ENCODE measurements at places on chromosomes 4 and X.

DNA sequence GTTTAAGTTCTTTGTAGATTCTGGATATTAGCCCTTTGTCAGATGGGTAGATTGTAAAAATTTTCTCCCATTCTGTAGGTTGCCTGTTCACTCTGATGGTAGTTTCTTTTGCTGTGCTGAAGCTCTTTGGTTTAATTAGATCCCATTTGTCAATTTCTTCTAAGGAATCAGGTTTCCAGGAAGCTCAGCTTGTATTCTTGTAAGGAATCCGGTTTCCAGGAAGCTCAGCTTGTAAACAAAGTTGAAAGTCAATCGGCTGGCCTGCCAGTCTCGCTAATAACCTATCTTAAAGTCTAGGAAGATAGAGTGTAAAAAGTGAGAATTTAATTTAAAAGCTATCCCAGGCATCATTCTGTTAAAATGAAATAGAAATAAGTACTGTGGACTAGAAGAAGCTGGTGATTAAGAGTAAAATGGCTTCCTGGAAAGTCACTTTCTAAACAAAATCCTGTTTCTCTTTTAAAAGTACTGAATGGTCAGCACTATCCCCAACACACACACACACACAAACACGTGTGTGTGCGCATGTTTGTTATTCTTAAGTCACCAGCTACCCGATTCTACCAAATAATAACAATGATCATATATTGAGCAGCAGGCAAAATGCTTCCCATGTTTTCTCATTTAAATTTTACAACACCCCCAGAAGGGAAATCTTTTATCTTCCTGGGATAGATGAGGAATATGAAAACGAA is 171.7 kb downstream of the PAPSS1 start:
- no peak for ATAC-seq

- ATAC-seq = no peak
Measured at GRCh38 chr4:121030711-121031110, 41.6 kb downstream of the NDNF start.

GRCh38 chr4:145934434-145935047 is 4.1 kb downstream of the ZNF827 start:
- ATAC-seq = no peak

DNA sequence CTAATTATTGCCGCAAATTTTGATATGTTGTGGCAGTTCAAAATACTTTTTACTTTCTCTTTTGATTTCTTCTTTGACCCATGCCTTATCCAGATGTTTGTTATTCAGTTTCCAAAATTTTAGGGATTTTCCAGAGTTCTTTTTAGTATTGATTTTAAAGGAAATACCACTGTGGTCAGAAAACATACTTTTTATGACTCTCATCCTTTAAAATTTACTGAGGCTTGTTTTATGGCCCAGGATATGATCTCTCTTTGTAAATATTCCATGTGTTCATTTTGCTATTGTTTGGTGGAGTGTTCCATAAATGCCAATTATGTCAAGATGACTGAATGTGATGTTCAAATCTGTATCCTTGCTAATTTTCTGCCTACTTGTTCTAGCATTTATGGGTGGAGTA is 272.3 kb upstream of the DIPK2B start:
- no peak for ATAC-seq

DNA sequence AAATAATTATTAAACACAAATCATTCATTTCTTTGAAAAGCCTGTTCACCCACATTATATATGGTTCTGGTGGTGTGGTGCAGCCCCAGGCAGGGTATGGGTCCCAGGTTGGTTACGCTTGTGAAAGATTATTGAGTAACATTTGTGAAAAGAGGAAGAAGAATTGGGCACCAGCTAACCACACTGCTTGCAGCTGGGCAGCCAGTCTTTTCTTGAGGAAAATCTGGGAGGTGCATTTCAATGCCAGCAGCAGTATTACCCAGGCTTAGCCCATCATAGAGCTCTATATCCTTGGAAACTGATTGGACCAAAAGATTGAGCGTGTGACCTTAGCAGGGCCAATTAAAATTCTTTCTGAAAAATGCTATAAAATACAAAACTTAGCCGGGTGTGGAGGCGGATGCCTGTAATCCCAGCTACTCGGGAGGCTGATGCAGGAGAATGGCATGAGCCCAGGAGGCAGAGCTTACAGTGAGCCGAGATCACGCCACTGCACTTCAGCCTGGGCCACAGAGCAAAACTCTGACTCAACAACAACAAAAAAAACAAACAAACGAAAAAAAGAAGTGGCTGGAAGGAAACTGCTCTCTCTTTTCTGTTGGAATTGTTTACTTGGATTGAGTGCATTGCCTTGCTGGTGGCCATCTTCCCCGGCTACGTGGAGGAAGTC is 9.7 kb upstream of the PLAC8 start:
- no peak for ATAC-seq

GRCh38 chr4:136962868-136963267 is 569.4 kb downstream of the PCDH18 start:
- no peak for ATAC-seq

GRCh38 chr4:7759216-7759615 is 180.4 kb downstream of the AFAP1 start:
- ATAC-seq = peak; percentile 92

- no peak for ATAC-seq
Measured at GRCh38 chrX:39975101-39975925, 122.4 kb downstream of the BCOR start.

GRCh38 chr4:177087060-177087459 is 222.6 kb upstream of the NEIL3 start:
- no peak for ATAC-seq

- no peak for ATAC-seq
Measured at GRCh38 chrX:20116577-20117240, at the start of gene MAP7D2. Gene MAP7D2 (minus strand): TSS chrX:20116907. CDS start chrX:20116879, 28 bp downstream.

- no peak for ATAC-seq
Measured at GRCh38 chr4:186557061-186557460, 1.7 kb upstream of the MTNR1A start.

GRCh38 chr4:52864793-52865192 is 2.7 kb downstream of the RASL11B start:
- ATAC-seq = no peak

GRCh38 chr4:188127214-188127874 is 11.9 kb upstream of the TRIML1 start:
- peak; percentile 48 for ATAC-seq

- ATAC-seq = no peak
Measured at GRCh38 chr4:11042760-11043159, 358.2 kb upstream of the CLNK start.

- no peak for ATAC-seq
Measured at GRCh38 chr4:14564281-14564680, 438.0 kb upstream of the CPEB2 start.

DNA sequence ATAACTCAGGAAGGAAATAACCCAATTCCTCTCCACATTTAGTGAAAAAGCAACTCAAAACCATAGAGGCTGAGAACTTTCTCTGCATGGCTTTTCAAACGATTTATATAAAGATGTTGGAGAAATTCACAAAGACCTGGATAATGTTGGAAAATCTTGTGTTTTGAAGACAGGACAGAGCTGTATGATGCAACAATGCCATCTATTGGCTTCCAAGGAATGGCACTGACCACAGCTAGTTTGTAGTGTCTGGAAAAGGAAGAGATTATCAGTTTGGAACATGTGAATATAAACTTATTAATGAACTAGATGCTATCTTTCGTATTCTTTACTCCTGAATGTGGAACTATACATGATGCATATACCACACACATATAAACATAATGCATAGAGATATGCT is 503.6 kb downstream of the IL1RAPL1 start:
- ATAC-seq = no peak

- no peak for ATAC-seq
Measured at GRCh38 chrX:71994601-71995000, 84.0 kb downstream of the NHSL2 start.

- no peak for ATAC-seq
Measured at GRCh38 chrX:47502316-47503125, 19.5 kb upstream of the ZNF41 start.

GRCh38 chrX:133307094-133307493 is 88.9 kb upstream of the TFDP3 start:
- no peak for ATAC-seq

- ATAC-seq = no peak
Measured at GRCh38 chrX:119654112-119654531, 38.8 kb downstream of the SEPTIN6 start.

- no peak for ATAC-seq
Measured at GRCh38 chr4:109890076-109890475, 22.6 kb upstream of the EGF start.

- ATAC-seq = no peak
Measured at GRCh38 chrX:150544222-150544787, 24.1 kb upstream of the MTM1 start.

DNA sequence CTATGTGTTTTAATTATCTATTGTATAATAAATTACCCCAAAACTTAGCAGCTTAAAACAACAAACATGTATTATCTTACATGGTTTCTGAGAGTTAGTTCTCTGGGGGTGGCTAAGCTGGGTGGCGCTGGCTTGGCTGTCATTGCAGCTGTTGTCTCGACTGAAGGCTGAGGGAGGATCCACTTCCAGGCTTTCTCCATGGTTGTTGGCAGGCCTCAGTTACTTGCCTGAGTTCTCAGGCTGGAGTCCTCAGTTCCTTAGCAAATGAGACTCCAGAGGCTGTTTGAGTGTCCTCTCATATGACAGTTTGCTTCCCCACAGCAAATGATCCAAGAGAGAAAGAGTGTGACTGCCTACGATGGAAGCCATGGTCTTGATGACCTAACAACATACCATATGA is 23.5 kb upstream of the GALNT7 start:
- ATAC-seq = no peak

DNA sequence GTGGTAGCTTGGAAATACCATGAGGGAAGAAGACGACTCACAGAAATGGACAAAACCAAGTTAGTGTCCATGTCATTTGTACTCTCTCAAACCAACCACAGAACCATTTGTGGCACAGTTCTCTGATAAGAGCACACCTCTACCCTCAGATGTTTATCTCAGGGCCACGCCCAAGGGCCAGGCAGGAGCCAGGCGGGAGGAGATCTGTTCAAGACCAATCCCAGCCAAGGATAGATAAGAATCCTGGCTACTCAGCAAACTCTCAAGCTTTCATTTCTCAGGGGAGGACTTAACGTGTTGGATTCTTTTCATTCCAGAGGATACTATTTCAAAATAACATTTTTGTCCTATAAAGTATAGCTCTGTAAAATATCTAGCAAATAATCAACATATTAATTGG is 95.0 kb downstream of the NYX start:
- no peak for ATAC-seq

- ATAC-seq = no peak
Measured at GRCh38 chrX:22889819-22890218, 109.9 kb upstream of the DDX53 start.

GRCh38 chr4:139950568-139950967 is 203.4 kb downstream of the MAML3 start:
- peak; percentile 89 for ATAC-seq

DNA sequence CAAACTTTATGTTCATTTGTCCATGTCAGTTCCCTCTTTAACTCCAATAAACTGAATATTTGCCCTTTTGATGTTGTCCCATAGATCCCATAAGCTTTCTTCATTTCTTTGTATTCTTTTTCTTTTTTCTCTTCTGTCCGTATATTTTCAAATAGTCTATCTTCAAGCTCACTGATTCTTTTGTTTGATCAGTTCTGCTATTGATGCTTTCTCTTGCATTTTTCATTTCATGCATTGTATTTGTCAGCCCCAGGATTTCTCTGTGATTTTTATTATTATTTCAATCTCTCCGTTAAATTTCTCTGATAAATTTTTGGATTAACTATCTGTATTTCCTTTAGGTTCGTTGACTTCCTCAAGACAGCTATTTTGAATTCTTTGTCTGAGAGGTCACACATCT is 272.9 kb upstream of the GALNT7 start:
- no peak for ATAC-seq

GRCh38 chr4:21452931-21453330 is 495.6 kb downstream of the KCNIP4 start:
- ATAC-seq = no peak

- no peak for ATAC-seq
Measured at GRCh38 chrX:131621650-131622049, 77.8 kb downstream of the OR13H1 start.

GRCh38 chrX:100895365-100896075 is 21.4 kb upstream of the NOX1 start:
- ATAC-seq = peak; percentile 73

GRCh38 chrX:152902502-152902820 is 4.6 kb downstream of the ZNF185 start:
- no peak for ATAC-seq

DNA sequence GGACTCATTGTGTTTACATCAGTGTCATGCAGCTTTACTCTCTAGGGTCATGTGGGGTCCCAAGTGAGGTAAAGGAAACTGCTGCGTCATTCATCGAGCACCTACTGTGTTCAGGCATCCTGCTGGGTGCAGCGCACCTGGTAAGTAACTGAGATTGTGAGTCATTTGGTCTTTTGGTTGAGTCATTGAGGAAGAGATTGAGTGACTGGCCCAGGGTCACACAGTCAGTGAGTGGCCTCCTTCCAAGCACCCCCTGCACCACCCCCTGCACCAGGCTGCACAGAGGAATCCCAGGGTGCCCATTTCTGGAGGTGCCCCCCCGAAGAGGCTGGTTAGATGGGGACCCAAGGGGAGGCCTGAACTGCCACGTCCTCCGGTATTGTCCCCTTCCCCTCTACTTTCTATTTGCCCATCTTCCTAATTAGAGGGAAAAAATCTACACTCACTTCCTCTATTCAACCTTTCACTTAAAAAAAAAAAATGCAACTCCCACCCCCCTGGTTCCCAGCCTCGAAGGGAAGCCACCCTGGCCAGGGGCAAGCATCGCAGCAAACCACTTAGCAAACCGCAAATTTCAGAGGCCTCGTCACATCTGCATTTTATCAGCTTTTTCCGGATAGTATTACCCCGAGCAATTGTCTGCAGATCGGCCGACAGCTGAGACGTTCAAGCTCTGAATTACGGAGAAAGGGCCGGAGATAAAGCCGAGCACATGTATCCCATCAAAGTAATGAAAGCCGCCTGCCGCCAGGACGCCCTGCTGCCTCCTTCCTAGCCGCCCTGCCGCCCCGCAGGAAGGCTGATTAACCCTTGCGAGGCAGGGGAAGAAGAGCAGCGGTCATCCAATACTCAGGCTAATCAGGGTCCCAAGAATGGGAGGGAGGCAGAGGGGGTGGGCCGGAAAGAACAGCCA is 96.3 kb upstream of the MSX1 start:
- ATAC-seq = peak; percentile 98

DNA sequence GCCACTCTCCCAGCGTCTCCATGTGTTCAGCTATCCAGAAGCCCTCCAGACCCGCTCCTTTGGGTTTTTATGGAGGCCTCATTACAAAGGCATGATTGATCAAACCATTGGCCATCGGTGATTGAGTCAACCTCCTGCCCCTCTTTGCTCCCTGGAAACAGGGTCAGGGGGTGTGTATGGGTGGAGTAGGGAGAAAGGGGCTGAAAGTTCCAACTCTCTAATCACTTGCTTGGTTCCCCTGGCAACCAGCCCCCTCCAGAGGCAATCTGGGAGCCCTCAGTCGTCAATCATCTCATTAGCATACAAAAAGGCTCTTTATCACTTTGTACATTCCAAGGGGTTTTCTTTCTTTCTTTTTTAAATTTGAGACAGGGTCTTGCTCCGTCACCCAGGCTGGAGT is 2.3 kb downstream of the TRIM2 start:
- no peak for ATAC-seq
